ENCODE measurements at places on chromosomes 7 and 10.

GRCh38 chr7:29861884-29862283 lies 55.6 kb downstream of the WIPF3 start:
- no peak for DNase-seq

DNA sequence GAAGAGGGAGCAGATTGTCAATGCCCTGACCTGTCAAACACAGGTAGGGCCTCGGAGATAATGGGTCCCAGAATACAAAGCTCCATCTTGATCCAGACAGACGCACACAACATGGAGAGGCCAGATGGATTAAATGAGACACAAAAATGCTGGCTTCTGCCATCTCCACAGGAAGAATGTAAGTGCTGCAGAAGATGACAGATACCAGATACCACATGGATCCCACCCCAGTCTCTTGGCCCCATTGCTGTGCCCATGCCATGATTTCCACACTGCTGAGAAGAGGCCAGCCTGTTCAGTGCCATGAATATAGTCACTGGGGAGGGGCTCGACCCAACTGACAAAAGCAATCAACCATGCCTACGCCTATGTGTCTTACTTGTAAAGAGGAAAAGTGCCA lies 487.9 kb downstream of the PARD3 start:
- peak; percentile 76 for DNase-seq

GRCh38 chr7:47441796-47442604 lies 139.9 kb downstream of the TNS3 start:
- no peak for DNase-seq

- no peak for DNase-seq
Observed at GRCh38 chr10:34702982-34703381, 112.1 kb downstream of the PARD3 start.

DNA sequence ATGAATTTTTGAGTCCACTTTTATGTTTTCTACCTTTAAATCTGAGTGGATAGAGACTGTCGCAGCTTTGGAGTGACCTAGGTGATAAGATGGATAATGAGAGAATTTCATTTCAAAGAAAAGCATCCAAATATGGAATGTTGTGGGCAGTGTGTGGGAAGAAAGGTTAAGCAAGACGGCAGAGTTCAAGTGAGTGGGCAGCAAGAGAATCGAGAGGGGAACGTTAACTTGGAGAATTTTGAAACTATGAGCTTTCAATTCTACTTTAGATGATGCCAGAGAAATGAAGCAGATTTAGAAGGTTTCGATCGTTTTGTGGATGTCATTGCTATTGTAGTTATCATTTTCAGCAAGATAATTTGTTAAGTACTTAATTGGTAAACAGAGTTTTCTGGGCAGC lies 73.0 kb downstream of the XRCC2 start:
- DNase-seq: no peak

DNA sequence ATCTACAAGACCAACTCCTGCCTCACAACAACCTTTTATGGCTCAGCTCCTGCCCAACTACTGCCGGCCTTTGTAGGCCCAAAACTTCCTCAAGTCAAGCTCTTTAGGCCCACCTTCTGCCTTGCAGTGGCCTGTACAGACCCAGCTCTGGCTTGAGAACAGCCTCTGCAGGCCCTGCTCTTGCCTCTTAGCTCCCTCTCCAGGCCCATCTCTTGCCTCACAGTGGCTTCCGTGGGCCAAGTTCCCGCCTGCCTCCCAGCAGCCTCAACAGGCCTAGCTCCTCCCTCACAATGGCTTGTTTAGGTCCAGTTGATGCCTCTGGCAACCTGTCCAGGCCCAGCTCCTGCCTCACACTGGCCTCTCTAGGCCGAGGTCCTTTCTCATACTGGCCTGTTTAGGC lies 32.4 kb upstream of the VKORC1L1 start:
- no peak for DNase-seq

GRCh38 chr7:158264881-158265742 lies 322.5 kb downstream of the PTPRN2 start:
- no peak for DNase-seq

- DNase-seq: no peak
Observed at GRCh38 chr10:122307669-122308416, 36.7 kb downstream of the BTBD16 start.

GRCh38 chr7:77532247-77532646 lies 4.8 kb upstream of the PTPN12 start:
- DNase-seq: no peak

DNA sequence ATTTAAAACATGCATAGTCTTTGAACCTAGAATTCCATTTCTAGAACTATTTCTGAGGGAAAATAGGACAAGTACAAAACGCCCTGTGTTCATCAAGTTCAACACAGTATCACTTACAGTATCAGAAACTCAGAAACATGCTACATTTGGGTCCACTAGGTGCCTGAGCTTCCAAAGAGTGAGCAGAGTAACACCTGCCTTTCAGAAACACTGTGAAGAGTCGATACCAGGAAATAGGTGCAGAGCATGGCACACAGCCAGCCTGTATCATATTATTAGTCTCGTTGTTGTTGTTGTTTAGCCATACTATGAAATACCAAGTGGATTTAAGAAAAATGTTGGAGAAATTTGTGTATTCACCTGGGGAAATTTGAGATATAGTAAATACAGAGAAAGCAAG lies 392.1 kb upstream of the MGMT start:
- no peak for DNase-seq

GRCh38 chr10:101304316-101304715 lies 49.6 kb upstream of the BTRC start:
- peak; percentile 40 for DNase-seq

DNA sequence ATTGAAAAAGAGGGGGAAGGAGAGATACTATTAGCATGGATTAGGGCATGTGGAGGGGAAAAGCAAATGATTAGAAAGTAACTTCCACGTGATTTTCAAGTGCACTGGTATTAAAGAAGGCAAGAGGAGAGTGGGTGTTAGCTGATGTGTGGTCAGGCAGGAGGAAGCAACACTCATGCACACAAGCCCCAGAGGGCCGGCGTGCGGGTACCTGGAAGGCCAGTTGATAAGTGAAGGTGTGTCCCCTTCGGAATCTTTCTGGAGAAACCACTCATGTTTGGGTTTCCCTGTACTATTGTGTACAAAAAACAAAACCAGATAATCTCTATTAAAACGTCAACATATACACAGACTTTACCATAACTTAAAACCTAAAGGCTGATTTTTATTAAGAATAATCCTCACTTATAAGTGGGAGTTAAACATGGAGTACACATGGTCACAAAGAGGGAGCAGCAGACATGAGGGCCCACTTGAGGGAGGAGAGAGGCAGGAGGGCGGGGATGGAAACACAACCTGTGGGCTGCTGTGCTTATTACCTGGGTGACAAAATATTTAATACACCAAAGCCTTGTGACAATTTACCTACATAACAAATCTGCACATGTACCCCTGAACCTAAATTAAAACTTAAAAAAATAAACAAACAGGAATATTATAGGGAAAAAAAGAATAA lies 98.9 kb downstream of the SVIL start:
- DNase-seq: no peak

DNA sequence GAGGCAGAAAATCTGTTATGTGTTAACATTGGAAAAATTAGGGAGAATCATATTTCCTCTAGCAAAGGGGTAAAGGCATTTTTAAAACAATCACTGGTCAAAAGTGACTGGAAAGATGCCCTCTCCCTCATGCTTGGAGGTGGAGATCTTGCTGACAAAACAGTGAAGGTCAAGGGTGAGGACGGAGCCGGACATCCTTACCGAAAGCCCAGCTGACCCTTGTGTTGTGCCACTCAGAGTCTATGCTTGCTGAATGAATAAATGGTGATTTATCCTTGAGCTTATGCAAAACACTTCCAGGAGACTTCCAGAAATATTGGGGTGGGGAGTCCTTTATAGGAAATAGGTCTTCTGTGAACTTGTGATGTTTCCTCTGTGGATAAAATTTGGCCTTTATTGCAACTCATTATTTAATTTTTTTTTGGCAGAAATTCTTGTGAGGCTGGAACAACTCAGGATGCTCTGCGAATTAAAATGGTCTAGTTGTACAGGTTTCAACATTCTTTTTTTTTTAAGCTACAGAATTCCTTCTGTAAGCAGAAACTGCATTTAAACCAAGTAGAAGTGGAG lies 28.3 kb upstream of the ELMO1 start:
- DNase-seq: no peak

- DNase-seq: no peak
Observed at GRCh38 chr7:79877874-79878465, 256.7 kb upstream of the GNAI1 start.

DNA sequence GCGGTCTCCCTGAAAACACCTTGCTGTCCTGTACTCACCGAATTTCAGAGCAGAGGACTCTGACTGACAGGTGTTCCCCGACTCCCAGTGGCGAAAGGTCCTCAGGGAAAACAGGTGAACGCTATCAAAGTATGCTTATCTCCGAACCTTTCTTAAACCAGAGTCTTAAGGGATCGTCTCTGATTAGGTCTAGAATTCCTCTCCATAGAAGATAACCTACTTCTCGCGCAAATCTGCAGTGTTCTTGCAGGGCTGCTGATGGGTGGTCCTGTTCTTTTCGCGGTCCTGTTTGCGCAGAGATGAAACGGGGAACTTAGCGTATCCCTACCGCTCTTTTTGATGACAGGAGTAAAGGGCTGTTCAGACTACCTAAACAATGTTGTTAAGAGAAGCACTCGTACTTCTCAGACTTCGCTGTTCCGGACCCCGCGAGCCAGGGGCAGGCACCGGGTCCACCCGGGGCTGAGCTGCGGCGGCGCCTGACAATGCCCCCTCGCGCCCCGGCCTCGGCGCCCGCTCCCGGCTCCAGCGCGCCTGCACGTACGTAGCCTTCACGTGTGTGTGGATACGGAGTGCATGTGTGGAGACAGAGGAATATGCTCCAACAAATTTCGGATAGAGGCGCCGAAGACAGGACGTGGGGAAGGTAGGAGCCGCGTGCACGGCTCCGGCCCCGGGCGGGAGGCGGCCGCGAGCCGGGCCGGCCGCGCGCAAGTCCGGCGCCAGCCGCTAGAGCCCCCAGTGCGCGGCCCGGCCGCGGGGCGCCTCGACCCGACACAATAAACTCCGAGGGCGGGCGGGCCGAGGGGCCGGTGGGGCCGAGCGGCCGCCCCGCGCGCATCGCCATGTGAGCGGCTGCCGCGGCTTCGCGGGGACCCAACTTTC lies 766 bp upstream of the ZMYND11 start:
- peak; percentile 16 for DNase-seq

DNA sequence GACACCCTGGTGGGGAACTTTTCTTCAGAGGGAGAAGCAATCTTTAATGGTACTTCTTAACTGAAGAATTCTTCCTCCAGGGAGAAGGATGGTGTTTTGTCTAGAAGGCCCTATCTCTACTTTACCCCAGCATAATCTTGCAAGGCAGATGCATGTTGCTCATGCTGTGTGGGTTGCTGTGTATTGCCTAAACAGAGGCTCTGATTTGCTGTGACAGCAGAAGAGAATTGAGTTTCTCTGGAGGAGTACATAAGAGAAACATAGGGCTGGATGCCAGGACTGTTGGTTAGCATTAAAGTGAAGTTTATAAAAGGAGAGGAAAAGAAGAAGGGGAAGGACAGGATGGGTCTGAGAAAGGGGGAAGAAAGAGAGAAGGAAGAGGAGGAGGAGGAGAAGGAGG lies 248.1 kb upstream of the HPS1 start:
- no peak for DNase-seq

DNA sequence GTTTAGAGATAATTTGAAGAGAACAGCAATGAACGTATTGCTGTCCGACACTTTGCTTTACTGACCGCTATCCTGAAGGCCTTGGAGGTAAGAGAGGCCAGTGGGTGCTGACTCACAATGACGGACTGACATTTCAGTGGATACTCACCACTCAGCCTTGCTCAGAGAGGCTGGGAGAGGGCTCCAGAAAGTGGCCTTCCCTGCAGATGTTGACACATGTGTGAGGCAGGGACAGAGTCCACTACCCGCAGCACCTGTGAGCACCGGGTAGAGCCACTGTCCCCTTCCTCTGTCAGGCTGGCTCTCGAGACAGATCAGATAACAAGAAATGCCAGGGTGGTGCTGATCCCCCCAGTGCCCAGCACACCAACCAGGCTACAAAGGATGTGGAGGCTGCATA lies 75.0 kb downstream of the GPR26 start:
- no peak for DNase-seq

DNA sequence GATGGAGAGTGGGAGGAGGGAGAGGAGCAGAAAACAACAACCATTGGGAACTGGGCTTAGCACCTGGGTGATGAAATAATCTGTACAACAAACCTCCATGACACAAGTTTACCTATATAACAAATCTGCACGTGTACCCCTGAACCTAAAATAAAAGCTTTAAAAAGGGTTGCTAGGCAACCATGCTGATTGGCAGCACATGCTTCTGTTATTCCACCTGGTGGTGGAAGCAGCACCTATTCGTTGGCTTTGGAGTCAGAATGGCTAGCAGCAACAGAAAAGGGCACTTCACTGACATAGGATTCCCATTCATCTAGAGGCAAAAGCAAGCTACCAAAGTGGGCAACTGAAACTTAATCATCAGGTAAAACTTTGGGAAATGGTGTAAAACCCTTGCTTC lies 57.1 kb downstream of the RELN start:
- no peak for DNase-seq

- no peak for DNase-seq
Observed at GRCh38 chr7:51014811-51015210, 232.1 kb upstream of the GRB10 start.

- DNase-seq: no peak
Observed at GRCh38 chr7:80772347-80772993, 134.0 kb downstream of the CD36 start.

GRCh38 chr10:3525832-3526449 lies 259.1 kb downstream of the KLF6 start:
- no peak for DNase-seq

DNA sequence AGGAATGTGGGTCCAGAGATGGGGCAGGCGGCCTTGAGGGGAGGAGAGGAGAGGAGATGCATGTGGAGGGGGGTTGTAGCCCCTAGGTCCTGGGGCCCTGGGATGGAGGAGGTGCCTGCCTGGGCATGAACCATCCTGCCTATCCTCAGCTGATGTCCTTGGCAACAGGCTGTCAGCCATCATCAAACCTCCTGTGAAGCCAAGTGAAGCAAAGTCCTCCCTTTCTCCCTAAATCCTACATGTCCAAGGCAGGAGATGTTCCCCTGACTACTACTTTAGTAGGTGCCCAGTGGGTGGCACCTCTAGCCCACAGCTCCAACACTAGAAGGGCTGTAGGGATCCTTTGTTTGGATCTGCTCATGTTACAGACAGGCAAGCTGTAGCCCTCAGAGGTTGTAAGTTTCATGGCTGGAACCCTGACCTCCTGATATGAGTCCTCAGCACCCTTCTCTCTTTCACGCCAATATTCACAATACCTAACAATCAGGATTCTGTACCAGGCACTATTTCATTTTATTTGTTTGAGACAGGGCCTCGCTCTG lies 66.6 kb upstream of the SYPL1 start:
- peak; percentile 76 for DNase-seq

DNA sequence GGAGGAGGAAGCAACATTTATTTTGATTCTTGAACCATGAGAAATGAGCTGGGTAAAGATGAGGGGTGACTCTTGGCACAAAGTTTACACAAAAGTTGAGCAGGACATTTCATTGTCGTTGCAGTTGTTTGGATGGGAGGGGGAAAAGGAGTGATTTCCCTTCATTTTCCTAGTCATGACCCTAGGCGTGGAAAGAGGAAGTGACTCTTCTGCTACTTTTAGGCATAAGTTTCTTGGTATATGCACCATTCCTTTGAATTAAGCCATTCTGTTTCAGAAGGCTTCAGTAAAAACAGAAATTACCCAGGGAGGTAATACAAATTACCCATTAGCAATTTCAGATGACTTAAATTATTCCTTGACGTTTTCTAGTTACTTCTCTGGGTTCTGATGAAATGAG lies 113.9 kb upstream of the FAM171A1 start:
- DNase-seq: no peak
